ENCODE measurements at places on chromosomes 3 and 15.

DNA sequence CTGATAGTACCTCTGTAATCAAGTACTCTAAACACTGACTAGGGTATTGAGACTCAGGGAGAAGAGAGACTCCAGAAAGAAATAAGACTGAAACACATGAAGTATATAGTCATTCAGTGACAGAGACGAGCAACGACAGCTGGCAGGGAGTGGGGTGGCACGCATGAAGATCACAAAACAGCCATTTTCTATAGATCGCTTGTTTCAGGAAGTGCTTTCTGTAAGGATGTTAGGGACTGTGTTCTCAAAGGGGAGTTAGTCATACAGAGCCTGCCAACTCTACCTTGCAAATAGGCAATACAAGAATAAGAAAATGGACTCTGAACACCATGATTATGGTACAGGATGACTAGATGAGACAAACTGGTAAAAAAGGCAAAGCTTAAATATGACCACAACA, 139.5 kb downstream of the TBL1XR1 start:
- DNase-seq, result peak; percentile 77

DNA sequence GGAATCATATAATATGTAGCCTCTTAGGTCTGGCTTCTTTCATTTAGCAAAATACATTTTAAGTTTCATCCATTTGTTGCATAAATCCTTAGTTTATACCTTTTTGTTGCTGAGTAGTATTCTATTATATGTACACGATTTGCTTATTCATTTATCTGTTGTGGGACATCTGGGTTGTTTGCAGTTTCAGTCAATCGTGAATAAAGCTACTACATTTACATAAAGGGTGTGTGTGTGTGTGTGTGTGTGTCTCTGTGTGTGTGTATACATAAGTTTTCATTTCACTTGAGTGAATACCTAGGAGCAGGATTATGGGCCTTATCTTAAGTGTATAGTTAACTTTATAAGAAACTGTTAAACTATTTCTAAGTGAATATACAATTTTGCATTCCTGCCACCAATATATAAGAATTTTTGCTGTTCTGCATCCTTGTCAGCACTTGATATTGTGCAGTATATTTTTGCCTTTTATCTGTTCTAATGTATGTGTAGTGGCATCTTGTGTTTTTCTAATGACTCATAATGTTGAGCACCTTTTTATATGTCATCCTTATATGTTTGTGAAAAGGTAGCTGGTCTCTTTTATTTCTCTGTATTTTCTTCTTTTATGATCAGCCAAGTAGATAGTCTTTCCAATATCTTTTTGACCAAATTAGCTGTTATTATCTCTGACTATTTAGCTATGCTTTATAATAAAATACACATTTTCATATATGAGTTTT, 55.0 kb downstream of the GLCE start:
- no peak for DNase-seq

- no peak for DNase-seq
Measured at GRCh38 chr15:39591141-39591895, 10.4 kb downstream of the THBS1 start.

- DNase-seq, result no peak
Measured at GRCh38 chr3:8885536-8886316, 77.5 kb downstream of the RAD18 start.

- no peak for DNase-seq
Measured at GRCh38 chr3:185717627-185718402, 107.0 kb downstream of the IGF2BP2 start.

- no peak for DNase-seq
Measured at GRCh38 chr15:59217876-59218498, 11.3 kb downstream of the LDHAL6B start.

- no peak for DNase-seq
Measured at GRCh38 chr15:29309139-29309538, 39.5 kb upstream of the NSMCE3 start.

DNA sequence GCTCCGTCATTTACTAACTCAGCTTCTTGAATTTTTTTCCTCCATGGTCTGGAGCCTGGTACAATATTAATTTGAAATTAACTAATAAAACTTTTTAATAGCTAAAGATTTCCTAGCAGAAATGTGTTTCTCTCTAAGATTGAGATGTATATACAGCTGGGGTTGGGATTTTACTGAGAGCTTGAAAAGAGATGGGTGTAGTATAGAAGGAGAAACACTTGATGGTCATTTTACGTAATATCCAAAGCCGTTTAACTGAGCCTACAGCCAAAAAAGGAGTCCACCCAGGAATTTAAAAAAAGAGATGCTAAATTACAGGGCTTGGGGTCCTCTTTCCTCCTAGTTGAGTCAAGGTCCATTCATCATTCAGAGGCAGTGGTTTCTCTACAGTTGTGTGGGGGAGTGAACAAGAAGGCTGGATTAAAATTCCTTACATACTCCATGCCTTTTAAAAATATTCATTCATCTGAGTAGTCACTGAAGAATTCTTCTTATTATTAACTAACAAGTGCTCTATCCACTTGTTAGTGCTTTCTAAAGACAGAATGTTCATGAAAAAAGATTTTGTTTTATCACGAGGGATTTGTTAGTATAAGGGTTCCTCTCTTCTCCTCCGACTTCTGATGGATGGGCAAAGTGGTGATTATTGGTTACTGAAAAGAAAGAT, 255.3 kb upstream of the IL12A start:
- DNase-seq, result no peak

DNA sequence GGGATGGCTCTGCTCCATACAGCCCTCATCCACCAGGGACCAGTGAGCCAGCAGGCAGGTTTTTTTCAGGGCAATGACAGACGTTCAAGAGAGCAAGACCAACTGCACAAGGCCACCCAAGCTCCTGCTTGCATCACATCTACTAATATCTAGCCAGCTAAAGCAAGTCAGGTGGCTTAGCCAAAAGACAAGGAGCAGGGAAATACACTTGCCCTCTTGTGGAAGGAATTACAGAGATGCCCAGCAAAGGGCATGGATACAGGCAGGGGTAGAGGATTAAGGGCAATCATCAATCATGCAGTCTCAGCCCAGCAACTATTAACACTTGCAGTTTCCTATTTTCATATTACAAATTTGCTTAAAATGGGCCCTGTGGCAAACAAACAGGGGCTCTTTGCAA, 81.5 kb upstream of the NTRK3 start:
- no peak for DNase-seq

GRCh38 chr3:56720849-56721248, 37.8 kb upstream of the TASOR start:
- no peak for DNase-seq

DNA sequence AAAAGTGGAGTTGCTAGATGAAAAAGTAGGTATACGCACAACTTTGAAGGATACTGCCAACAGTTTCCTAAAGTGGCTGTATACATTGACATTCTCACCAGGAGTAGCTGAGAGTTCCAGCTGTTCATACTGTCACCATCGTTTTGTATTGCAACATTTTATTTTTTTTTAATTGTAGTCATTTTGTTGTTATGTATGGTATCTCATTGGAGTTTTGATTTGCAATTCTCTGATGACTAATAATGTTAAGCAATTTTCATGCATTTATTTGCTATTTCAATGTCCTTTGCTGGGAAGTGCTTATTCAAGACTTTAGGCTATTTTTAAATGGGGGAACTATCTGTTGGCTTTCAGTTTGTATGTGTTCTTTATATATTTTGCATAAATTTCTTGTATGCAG, 185.1 kb upstream of the TGFBR2 start:
- DNase-seq, result no peak

- DNase-seq, result no peak
Measured at GRCh38 chr3:100002599-100003350, 111.5 kb downstream of the FILIP1L start.

DNA sequence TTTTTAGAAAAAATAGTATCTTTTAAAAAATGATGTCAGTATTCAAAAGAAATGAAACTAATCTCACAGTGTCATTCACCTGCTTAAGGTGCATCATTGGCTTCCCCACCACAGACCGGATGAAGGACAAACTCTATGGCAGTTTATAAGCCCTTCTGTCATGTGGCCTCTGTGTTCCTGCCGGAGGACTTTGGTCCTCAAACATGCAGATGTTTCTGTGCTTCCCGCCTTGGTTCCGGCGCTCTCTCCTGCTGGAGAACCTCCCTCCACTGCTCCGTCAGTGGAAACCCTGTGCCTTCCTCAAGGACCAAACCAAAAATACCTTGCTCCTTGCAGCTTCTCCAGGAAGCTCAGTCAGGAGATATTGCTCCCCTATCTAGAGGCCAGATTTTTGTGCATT, 326.3 kb downstream of the UACA start:
- no peak for DNase-seq

GRCh38 chr15:68900027-68900426, 30.3 kb upstream of the SPESP1 start:
- no peak for DNase-seq

GRCh38 chr3:110711851-110712516, 359.6 kb upstream of the NECTIN3 start:
- no peak for DNase-seq

GRCh38 chr3:46500656-46501635, 3.2 kb downstream of the RTP3 start:
- no peak for DNase-seq

DNA sequence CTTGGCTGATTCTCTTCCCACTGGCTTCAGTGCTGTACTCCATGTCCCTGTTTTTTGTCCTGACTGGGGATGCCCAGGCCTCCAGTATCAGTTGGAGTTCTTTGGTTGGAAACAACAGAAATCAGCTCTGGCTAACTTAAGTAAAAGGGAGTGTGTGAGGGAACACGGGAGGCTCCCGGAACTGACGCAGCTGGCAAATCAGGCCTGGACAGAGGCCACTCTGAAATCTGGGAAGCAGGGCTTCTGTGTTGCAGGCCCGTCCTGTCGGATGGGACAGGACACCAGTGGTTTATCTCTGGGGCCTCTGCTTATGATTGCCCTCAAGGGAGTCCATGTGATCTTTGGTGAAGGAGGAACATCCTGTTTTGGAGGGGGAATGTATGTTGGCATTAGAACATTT, 124.3 kb downstream of the CHCHD6 start:
- DNase-seq, result no peak

- DNase-seq, result no peak
Measured at GRCh38 chr3:149592758-149593240, 65.0 kb downstream of the WWTR1 start.

DNA sequence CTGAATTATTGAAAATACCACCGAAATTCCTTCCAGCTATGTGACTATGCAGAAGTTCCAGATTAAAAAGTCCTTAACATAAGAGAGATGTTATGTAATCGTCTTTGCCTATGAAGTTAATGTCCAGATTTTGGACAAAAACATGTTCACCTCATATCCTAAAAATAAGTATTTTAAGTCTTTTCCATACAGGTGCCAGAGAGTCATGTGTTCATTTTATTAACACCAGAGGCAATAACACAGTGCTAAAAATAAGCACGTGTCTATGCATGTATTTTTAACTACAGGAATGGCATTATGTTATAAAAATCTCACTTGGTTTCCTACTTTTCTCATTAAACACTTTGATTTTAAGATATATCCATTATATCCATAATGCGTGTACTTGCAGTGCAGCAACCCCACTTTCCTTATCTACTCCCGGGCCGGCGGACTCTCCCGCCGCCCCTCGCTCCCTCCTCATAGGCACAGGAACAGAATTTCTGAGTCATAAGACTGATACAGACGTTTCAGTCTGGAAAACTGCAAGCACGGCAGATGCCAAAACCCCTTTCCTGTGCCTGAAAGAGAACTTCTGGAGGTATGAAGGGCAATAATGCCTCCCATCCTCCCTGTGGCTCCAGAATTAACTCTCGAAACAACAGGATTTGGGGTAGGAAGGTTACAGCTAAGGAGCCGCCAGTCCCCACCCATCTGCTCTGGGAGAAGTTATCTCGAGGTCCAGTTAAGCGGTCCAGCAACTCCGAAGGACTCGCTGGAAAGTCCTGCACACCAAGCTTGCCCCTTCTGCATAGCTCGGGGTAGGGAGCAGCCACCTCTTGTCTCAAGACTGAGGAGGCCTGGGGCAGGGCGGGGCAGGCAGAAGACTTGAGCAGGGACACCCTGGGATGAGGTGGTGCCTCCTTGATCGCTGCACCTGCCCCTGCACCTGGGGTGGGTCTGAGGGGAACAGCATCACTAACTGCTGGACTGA, 22.3 kb upstream of the PSTPIP1 start:
- no peak for DNase-seq

GRCh38 chr3:158804441-158804840, 2.6 kb downstream of the MFSD1 start:
- no peak for DNase-seq

DNA sequence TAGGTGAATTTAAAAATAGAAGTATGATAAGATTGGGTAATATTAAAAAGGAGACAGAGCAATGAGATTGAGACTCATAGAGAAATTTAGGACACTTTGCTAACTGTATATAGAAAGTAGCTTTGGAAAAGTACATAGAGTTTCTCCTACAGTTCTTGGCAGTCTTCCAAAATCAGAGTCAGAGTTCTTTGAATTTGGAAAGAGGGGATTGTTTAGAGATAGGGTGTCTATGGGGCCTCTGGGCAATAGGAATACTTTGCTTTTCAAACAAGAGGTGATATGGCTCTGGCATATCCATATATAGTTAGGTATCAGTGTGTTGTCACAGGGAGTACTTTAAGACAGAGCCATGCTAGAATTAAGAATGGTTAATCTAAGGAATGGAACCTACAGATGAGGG, 477.1 kb upstream of the KCNMB2 start:
- DNase-seq, result no peak

- no peak for DNase-seq
Measured at GRCh38 chr15:90813796-90814190, 54.6 kb upstream of the FURIN start.

GRCh38 chr3:145313751-145314150, 847.2 kb downstream of the PLOD2 start:
- DNase-seq, result no peak

GRCh38 chr15:94206463-94207167, 24.7 kb upstream of the MCTP2 start:
- DNase-seq, result no peak

- no peak for DNase-seq
Measured at GRCh38 chr3:36895496-36896409, 49.1 kb downstream of the TRANK1 start.

- DNase-seq, result no peak
Measured at GRCh38 chr3:187292631-187293515, 1.3 kb upstream of the MASP1 start.

- no peak for DNase-seq
Measured at GRCh38 chr3:192731233-192731632, 3.9 kb upstream of the FGF12 start.

DNA sequence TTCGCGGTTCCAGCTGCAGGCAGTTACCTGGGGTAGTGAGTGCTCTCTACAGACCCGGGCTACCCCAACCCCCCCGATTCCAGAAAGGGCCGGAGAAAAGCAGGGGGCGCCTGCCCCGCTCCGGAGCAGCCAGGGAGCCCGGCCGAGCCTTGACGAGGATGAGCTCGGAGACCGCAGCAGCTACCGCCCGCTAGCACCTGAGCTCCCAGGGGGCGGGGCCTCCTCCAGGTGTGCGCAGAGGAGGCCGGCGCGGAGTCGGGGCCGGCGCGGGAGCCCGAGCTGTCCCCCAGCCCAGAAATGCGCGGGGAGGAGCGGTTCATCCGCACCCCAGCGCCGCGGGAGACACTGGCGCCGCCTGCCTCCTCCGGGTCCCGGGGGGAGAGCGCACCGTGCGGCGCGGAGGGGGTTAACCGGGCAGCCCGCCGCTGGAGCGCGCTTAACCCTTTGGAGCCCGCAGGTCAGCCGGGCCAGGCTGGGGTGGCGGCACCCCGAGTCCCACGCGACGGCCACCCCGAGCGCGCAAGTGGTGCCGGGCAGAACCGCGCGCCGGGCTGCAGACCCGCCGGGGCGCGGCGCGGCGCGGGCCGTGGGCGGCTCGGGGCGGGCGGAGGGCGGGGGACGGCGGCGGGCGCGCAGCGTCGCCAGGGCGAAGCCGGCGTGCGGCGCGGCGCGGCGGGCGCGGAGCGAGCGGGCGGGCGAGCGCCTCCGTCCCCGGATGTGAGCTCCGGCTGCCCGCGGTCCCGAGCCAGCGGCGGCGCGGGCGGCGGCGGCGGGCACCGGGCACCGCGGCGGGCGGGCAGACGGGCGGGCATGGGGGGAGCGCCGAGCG, at the start of gene CACNA1D:
Gene CACNA1D (plus strand): TSS at position 649 of the 829 bp plus-strand sequence. CDS start 556 bp downstream, outside the sequence.
- DNase-seq, result no peak

All from activated effector memory CD4-positive, alpha-beta T cell treated with anti-CD3 and anti-CD28 coated beads, Interleukin-2, amount 50 U/mL, for 16 hours (primary cell).